ENCODE measurements at places on chromosomes 7 and 10.

GRCh38 chr10:32955299-32955772 lies 2.7 kb downstream of the ITGB1 start:
- no peak for DNase-seq

GRCh38 chr10:96842896-96843723 lies 11.0 kb downstream of the LCOR start:
- no peak for DNase-seq

DNA sequence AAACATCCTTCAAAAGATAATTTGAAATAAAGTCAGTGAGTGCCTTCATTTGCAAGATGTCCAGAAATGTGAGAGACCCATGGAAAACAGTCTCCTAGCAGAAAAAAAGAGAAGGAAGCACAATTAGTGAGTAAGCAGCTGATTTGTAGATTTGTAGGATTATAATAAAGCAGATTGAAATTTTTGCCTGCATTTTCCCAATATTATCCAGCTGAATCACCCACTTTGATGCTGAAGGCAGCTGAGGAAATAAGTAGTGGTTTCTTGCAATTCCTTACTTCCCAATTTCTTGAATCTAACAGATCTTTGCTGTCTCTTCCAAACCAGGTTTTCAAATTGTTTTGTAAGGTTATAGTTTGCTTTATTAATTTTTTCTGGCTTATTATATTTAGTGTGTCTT lies 181.4 kb downstream of the GNAT3 start:
- DNase-seq = no peak

GRCh38 chr10:117960345-117960935 lies 86.3 kb downstream of the RAB11FIP2 start:
- no peak for DNase-seq

- DNase-seq = no peak
Measured at GRCh38 chr7:155884225-155885166, 72.2 kb upstream of the SHH start.

DNA sequence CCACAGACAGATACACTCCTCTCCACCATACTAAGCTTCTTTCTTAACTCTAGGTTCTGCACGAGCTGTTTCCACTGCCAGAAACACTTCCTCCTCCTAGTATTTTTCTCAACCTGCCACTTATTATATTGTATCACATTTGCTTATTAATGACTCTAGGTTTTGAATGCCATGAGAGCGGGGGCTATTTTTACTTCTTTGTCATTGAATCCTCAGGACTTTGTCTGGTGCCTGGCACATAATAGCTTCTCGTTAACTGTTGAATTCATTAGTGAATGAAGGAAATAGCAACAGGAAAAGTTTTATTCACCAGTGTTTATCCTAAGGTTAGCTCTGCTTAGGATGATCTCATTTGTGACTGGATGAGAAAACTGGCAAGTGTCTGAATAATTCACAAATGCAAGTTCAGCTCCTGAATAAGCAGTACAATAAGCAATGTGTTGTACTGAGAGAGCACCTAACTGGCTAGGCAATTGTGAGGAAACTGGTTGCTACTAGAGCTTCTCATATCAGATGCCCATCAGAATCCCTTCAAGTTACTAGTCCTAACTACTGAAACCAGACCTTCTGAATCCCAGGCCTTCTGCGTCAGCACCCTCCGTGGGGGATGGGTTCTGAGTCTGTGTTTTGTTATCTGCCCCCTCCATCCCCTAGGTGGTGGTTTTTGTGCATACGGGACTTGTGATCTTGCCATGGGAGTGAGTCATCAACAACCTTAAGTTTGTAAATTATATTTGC lies 92.7 kb downstream of the LSMEM1 start:
- no peak for DNase-seq

- no peak for DNase-seq
Measured at GRCh38 chr10:44297963-44298362, 86.9 kb downstream of the CXCL12 start.

All from NCI-H524 treated with DMSO at 0.1 percent for 48 hours (cell line).